ENCODE measurements at places on chromosomes 12 and 14.

DNA sequence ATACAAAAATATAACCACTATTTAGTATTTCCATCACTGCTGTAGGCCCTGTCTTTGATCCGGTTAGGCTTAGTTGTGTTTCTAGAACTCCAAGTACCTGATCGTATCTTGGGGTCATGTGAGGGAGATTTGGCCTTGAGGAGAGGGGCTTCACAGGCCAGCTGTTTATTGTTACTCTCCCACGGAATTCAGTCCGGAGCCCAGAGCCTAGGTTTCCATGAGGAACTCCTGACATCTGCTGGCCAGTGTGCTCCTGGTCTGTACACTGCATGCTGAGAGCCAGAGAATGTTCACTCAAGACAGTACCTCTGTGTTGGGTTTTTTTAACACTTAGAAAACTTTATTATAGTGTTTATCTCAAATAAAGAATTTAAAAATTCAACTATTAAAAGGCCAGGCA, 341.0 kb upstream of the TMEM132C start:
- peak; percentile 57 for DNase-seq

- no peak for DNase-seq
Measured at GRCh38 chr14:69573205-69573830, 1.4 kb downstream of the CCDC177 start.

DNA sequence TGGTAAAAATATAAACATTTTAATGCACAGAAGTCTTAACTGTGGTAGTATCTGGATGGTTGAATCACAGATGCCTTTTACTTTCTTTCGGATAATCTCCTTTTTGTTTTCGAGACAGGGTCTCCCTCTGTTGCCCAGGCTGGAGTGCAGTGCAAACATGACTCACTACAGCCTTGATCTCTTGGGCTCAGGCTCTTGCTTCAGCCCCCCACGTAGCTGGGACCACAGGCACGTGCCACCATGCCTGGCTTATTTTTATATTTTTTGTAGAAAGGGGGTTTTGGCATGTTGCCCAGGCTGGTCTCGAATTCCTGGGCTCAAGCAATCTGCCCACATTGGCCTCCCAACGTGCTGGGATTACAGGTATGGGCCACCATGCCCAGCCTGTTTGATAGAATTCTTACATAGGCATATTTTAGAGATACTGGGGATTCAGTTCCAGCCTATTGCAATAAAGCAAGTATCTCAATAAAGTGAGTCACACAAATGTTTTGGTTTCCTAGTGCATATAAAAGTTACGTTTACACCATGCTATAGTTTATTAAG, 99.2 kb downstream of the SNAPC1 start:
- DNase-seq: no peak

DNA sequence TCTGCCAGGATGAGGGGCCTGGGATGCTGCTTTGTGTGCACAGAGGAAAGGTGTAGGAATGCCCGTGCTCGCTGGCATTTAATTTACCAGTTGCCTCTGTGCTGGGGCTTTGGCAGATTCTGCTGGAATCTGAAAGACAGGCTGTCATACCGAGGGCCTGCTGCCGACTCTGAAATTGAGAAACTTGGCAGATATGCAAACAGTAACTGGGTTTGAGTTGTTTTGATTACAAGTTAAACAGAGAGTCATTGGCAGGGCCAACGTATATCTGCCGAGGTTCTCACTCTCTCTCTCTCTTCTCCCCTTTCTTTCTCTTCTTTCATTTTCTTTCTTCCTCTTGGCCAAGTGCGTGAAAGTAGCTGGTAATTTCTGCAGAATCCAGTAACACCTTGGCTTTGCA, 618.7 kb downstream of the VRK1 start:
- no peak for DNase-seq

GRCh38 chr12:68609998-68610369, 715 bp upstream of the RAP1B start:
- peak; percentile 43 for DNase-seq

DNA sequence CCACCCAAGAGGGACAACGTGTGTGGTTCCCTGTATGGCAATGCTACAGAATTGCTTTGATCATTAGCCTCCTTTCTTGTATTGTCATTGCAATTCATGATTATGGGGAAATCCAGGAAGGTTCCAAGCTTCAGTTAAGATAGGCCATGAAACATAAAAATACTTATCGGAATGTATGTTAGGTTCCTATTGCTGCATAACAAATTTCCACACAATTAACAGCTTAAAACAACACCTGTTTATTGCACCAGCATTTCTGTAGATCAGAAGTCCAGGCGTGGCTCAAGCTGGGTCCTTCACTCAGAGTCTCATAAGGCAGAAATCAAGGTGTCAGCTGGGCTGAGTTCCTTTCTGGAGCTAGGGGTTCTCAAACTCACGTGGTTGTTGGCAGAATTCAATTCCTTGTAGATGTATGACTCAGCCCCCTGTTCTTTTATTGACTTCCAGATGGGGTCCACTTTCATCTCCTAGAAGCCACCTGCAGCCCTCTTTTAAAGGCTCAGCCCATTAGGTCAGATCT, 365.6 kb upstream of the TMPO start:
- no peak for DNase-seq

GRCh38 chr14:70809225-70810219, at the start of gene MAP3K9:
Gene MAP3K9 (minus strand): TSS chr14:70809513. CDS start chr14:70809171, 342 bp downstream.
- peak; percentile 94 for DNase-seq

DNA sequence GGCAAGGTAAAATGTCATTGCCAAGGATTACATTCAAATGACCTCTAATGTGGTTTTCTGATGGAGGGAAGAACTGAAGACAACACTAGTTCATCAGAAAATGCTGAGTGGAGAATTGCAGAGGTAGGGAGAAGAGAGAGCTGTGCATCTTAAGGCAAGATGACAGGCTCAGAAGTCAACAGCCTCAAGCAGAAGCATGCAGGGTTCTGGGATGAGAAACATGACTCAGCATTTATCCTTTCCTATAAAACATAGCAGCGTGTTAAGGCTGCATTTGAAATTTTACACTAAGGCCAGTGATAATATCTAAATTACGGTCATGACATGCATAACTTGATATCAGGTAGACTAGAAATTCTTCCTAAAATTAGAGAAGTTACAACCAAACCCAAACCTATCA, 53.7 kb upstream of the DYRK2 start:
- no peak for DNase-seq

GRCh38 chr12:113757221-113758002, 208.7 kb downstream of the RBM19 start:
- DNase-seq: no peak

DNA sequence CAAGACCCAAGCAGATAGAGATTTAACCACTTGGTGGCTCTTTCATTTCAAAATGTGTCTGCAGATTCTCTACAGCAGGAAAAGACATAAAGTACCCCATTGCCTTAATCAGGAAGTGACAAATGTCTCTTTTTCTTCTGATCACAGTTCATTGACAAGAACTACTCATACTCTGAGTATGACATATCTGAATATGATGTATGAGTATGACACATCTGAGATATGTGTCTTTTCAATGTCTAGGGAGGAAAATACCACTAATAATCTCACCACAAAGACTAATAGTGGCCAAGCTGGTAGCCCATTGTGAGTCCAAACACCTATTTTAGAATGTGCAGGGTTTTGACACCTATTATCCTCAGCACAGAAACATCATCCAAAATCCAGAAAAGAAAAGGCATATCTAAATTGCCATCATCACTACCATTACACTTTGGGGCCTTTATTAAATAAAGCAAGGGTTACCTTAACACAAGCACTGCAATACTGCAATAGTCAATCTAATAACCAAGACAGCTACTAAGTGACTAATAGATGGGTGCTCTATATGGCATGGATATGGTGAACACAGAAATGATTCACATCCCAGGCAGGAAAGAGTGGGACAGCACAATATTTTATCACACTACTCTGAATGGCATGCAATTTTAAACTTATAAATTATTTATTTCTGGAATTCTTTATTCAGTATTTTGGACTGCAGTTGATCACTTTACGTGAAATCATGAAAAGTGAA, 243.7 kb upstream of the FAR2 start:
- DNase-seq: no peak

DNA sequence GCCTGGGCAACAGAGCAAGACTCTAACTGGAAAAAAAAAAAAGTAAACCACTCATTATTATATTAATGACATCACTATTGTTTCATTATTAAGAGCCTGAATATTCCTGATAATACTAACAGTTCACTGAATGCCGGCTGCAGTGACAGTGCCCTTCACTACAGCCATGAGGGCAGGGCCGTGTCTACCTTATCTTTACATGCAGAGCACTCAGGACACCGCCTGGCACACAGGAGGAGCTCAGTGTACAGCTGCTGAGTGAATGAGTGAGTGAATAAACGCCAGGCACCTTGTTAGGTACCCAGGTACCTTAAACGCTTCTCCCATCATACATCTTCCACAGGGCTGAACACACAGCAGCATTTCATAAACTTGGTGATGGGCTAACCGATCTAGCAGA, 23.2 kb downstream of the ZFYVE1 start:
- no peak for DNase-seq

DNA sequence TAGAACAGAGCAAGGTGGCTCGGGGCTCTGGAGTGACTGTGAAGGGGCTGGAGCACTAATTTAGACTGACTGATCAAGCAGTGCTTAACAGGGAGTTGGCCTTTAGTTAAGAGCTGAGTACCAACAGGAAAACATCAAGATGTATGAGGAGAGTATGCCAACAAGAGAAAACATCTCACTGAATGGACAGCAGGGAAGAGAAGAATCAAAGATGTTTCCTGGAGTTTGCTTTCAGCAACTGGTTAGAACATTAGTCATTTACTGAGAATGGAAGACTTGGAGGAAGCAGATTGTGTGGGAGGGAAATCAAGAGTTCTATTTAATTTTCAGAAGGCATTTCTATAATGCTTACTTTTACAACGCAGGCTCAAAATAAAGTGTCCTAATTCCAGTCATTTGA, 259.3 kb downstream of the ADAMTS20 start:
- no peak for DNase-seq

DNA sequence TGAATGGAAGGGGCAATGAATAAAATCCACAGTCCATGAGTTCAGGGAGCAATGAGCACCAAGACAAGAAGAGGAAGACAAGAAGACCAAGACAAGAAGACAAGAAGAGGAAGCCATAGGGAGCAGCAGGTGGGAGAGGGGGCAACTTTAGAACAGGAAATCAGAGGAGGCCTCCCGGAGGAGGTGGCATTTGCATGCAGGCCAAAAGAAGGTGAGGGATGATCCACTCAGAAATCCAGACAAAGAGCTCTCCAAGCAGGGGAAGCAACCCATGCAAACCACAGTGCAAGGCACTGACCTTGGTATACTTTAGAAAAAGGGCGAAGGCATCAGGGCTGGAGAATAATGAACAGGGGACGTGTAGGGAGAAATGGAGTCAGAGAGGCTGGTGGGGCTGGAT, 58.6 kb downstream of the SCARB1 start:
- DNase-seq: no peak

- no peak for DNase-seq
Measured at GRCh38 chr14:21496453-21496852, 14.7 kb downstream of the METTL3 start.

DNA sequence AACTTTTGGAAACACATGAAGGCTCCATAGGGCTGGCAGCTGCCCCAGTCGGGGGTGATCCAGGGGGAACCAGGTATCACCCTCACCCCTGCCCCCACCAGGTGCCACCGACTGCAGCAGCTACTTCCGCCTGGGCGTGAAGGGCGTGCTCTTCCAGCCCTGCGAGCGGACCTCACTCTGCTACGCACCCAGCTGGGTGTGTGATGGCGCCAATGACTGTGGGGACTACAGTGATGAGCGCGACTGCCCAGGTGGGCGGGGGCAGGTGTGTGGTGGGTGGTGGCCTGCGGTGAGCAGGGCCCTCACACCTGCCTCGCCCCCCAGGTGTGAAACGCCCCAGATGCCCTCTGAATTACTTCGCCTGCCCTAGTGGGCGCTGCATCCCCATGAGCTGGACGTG, 22.3 kb upstream of the NXPH4 start:
- DNase-seq: no peak

GRCh38 chr12:62166525-62166924, 93.7 kb upstream of the USP15 start:
- no peak for DNase-seq

GRCh38 chr12:26563552-26563951, 269.4 kb downstream of the ITPR2 start:
- DNase-seq: no peak

GRCh38 chr12:14417715-14418114, 52.2 kb downstream of the ATF7IP start:
- peak; percentile 50 for DNase-seq

GRCh38 chr12:3882406-3882805, 9.2 kb upstream of the PARP11 start:
- DNase-seq: no peak

DNA sequence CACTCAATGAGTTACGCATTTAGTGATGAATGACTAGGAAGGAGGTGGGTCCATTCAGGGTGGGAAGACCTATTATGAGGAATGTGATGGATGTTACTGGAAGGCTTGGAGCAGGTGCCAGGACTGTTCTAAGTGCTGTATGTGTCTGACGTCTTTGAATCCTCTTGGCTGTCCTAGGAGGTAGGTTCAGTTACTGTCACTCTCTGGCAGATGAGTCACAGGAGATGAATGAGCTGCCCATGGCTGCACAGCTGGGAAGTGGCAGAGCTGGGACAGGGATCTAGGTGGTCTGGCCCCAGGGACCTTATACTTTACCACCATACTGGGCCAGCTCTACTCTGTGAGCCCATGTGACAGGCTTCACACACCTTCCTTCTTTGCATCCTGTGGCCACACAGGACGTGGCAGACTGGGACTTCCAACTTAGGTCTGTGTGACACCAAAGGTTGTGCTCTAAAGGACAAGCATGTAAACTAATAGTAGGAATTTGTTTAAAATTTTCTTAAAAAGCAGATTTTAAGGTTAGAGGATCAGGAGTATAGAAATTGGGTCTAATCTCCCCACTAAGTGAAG, 24.0 kb downstream of the TCTN1 start:
- no peak for DNase-seq

GRCh38 chr12:89650239-89650638, 58.4 kb downstream of the ATP2B1 start:
- no peak for DNase-seq

DNA sequence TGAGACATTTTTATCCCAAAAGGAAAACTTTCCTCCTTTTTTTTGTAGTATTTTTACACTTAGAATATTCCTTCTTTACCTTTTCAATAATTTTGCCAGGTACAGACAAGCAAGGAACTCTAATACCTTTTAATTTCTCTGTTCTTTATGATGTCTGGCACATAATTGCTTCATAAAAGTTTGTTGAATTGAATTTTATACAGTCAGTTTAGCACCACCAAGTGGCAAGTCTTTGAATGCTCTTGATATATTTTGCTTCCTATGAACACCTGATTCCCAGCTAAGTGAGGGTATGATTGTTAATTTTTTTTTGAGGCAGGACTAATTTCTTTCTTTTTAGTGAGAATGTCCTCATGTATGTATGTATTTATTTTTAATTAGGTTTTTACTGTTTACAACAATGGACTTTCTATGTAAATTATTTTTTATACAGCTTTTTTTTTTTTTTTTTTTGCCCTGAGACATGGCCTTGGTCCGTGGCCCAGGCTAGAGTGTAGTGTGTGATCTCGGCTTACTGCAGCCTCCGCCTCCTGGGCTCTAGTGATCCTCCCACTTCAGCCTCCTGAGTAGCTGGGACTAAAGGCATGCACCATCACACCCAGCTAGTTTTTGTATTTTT, 6.9 kb downstream of the TBC1D15 start:
- DNase-seq: peak; percentile 29
